T-helper 2 cell treated with Interferon-gamma antibody and Interleukin-4, amounts not matched to agents 100 ng/mL and 5 ng/mL, for 36 hours (primary cell): ENCODE measurements at places on chromosomes 11 and 22. TPM values are rescaled to one million over a fixed set of nuclear protein-coding genes. Genes with fewer than 3 reads are reported as not detected.

NRGN gene
- total RNA-seq = 5.7 and 5.8 TPM in 2 replicates

INS gene
- total RNA-seq = not detected in 2 replicates

CABP7 gene
- 0.05 TPM in 1 of 2 replicates, not detected in the other for total RNA-seq

RAB36 gene
- 0.20 TPM in 1 of 2 replicates, not detected in the other for total RNA-seq

YPEL1 gene
- 3.8 and 4.3 TPM in 2 replicates for total RNA-seq

ANO5 gene
- total RNA-seq = 0.05 and 0.09 TPM in 2 replicates

LRRN4CL gene
- 0.25 and 0.32 TPM in 2 replicates for total RNA-seq

APOA4 gene
- not detected in 2 replicates for total RNA-seq
